ENCODE measurements at places on chromosomes 4 and X. TPM values are rescaled to one million over a fixed set of nuclear protein-coding genes. Genes with fewer than 3 reads are reported as not detected.

The SLC30A9 gene
- 67.3 TPM for total RNA-seq

The ARHGAP6 gene
- total RNA-seq = 1.9 TPM

The F8A2 gene
- not detected for total RNA-seq

The CLGN gene
- total RNA-seq = 10.8 TPM

The EGF gene
- total RNA-seq = 0.47 TPM

The SMIM10L2A gene
- total RNA-seq = 9.5 TPM

GRCh38 chr4:174532445-174532844 is 10.2 kb upstream of the HPGD start:
- peaks cover 27% of the 10 kb centered on the region for H3K4me1 ChIP-seq
- no peak overlapping the region for H3K27ac ChIP-seq
- H3K27me3 ChIP-seq = peaks cover 14% of the 10 kb centered on the region
- no peaks in the 10 kb centered on the region for H3K36me3 ChIP-seq

- DNase-seq = no peak
- H3K4me3 ChIP-seq = no peak overlapping the region
- peaks cover 6% of the 10 kb centered on the region for H3K4me1 ChIP-seq
- peaks cover 1% of the 10 kb centered on the region for H3K36me3 ChIP-seq
Observed at GRCh38 chrX:44025555-44025954, 52.4 kb upstream of the NDP start.

GRCh38 chr4:39808231-39808749 is 110.4 kb downstream of the UBE2K start:
- H3K27me3 ChIP-seq = no peaks in the 10 kb centered on the region
- no peak overlapping the region for H3K4me3 ChIP-seq
- H3K27ac ChIP-seq = no peak overlapping the region
- no peaks in the 10 kb centered on the region for H3K4me1 ChIP-seq
- H3K36me3 ChIP-seq = peaks cover 2% of the 10 kb centered on the region

- no peaks in the 10 kb centered on the region for H3K4me1 ChIP-seq
- no peaks in the 10 kb centered on the region for H3K36me3 ChIP-seq
- H3K27me3 ChIP-seq = no peaks in the 10 kb centered on the region
- H3K4me3 ChIP-seq = no peak overlapping the region
- DNase-seq = no peak
Observed at GRCh38 chr4:87961993-87962392, 13.5 kb upstream of the SPP1 start.

GRCh38 chr4:87498446-87498900 is 30.7 kb downstream of the SPARCL1 start:
- H3K4me1 ChIP-seq = peaks cover 2% of the 10 kb centered on the region
- no peaks in the 10 kb centered on the region for H3K36me3 ChIP-seq
- DNase-seq = no peak

- H3K27ac ChIP-seq = no peak overlapping the region
- no peak overlapping the region for H3K4me3 ChIP-seq
- no peak for DNase-seq
- peaks cover 3% of the 10 kb centered on the region for H3K36me3 ChIP-seq
- H3K4me1 ChIP-seq = no peaks in the 10 kb centered on the region
Observed at GRCh38 chr4:99300934-99301333, 10.1 kb upstream of the ADH1A start.

DNA sequence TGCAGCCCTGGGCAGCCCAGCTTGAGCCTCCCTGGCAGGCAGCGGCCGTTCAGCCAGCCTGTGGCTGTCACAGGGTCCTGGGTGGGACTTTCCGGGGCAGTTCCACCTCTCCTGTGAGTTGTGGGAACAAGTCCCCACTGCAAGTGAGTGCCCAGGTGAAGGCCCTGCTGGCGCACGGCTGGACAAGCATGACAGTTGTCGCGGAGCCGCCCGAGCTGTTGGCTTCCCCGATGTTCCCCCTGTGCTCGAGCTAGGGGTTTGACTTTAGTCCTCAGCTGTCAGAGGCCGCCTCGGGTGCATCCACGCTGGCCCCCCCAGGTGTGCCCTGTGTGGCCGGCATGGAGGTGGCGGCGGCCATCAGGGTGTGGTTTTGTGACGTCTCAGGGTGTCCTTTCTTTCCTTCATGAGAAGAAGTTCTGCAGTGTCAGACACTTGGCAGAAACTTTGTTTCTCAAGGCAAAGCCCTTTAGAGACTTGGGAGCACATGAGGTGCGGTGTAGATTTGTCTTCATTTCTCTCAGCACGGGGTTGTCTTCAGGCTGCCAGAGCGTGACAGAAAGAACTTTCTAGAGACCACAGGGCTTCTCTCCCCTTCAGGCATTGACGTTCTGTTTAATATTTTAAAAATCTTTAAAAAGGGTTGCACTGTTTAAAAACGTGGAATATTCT is 69.4 kb upstream of the HGFAC start:
- H3K27ac ChIP-seq = no peak overlapping the region
- H3K27me3 ChIP-seq = peaks cover 3% of the 10 kb centered on the region
- peaks cover 17% of the 10 kb centered on the region for H3K4me1 ChIP-seq
- no peak overlapping the region for H3K4me3 ChIP-seq
- peaks cover 4% of the 10 kb centered on the region for H3K36me3 ChIP-seq

DNA sequence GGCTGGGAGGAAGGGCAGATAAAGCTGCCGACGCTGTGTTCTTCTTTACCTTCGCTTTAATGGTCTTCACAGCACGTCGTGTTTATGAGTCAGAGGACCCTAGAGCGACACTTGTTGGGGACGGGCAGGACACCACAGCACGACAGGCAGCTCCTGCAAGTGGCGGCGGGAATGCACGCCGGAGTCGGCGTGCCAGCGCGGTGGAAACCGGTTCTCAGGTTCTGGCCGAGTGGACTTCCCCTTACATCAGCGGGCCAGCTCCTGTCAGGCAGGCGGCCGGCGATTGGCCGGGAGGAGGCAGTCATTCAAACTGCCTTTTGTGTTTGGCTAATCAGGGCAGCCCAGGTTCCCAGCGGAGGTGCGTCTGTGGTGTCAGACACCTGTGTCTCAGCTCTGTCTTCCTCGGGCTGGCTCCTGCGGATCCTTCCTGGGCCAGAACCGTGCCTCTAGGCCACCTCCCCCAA is 150.9 kb downstream of the SHROOM3 start:
- H3K27ac ChIP-seq = peak overlapping the region; percentile 97
- peak; percentile 56 for DNase-seq
- H3K27me3 ChIP-seq = no peaks in the 10 kb centered on the region
- no peaks in the 10 kb centered on the region for H3K36me3 ChIP-seq

DNA sequence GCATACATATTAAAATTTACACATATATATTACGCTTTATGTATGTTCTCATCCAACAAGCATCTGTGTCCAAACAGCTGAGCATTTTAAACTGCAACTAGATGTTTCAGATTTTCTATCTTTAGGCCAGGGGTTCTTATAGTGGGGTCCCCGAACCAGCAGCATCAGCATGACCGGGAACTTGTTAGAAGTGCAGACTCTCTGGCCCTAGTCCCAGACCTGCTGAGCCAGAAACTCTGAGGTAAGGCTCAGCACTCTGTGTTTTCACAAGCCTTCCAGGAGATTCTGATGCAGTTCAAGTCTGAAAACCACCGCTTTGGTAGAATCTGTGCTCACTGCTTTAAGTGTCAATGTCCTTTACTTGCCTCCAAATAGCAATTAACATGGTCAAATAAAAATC is 266.2 kb upstream of the CASK start:
- H3K36me3 ChIP-seq = no peaks in the 10 kb centered on the region
- H3K27ac ChIP-seq = no peak overlapping the region
- no peak for DNase-seq

GRCh38 chr4:56657128-56657527 is 24.0 kb downstream of the HOPX start:
- H3K36me3 ChIP-seq = no peaks in the 10 kb centered on the region
- peak overlapping the region; percentile 58 for H3K4me3 ChIP-seq
- no peak for DNase-seq
- H3K4me1 ChIP-seq = peaks cover 3% of the 10 kb centered on the region
- no peak overlapping the region for H3K27ac ChIP-seq
- peaks cover 85% of the 10 kb centered on the region for H3K27me3 ChIP-seq

GRCh38 chrX:36214924-36215323 is 295.4 kb downstream of the CFAP47 start:
- no peak overlapping the region for H3K4me3 ChIP-seq
- peaks cover 4% of the 10 kb centered on the region for H3K36me3 ChIP-seq
- H3K4me1 ChIP-seq = peaks cover 10% of the 10 kb centered on the region
- peak overlapping the region; percentile 89 for H3K27ac ChIP-seq
- no peak for DNase-seq

- no peak overlapping the region for H3K4me3 ChIP-seq
- H3K27ac ChIP-seq = no peak overlapping the region
- H3K4me1 ChIP-seq = no peaks in the 10 kb centered on the region
- H3K36me3 ChIP-seq = no peaks in the 10 kb centered on the region
Observed at GRCh38 chr4:186981161-186981560, 257.5 kb upstream of the FAT1 start.

All from progenitor cell of endocrine pancreas (in vitro differentiated cells).